ENCODE measurements at places on chromosomes 7 and 10.
A peak's percentile ranks its signal among the peaks of the same experiment; 100 is the strongest.

DNA sequence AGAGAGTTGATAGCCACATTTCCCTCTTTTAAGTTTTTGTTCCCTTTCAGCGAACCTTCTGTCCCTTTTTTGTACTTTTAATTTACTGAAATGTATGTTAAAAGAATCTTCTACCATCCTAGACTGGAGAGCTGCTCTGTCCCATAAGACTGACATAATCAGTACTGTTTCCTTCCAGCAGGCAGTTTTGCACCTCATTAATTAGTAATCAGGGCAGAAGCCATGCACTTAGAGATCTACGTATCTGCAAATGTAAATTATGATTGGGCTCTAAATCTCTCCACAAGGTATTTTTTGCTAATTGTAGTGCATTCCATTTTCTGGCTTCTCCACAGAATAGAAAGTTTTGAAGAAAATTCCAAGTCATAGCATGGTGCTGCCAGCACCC lies 232.1 kb downstream of the CELF2 start:
- no peak overlapping the region for H3K27ac ChIP-seq
- no peak overlapping the region for H3K4me3 ChIP-seq
- no peaks in the 10 kb centered on the region for H3K36me3 ChIP-seq
- no peak for DNase-seq
- H3K4me1 ChIP-seq, result no peaks in the 10 kb centered on the region

- H3K36me3 ChIP-seq, result no peaks in the 10 kb centered on the region
- H3K27ac ChIP-seq, result peak overlapping the region; percentile 60
- H3K4me1 ChIP-seq, result peaks cover 15% of the 10 kb centered on the region
- no peak for DNase-seq
- peak overlapping the region; percentile 20 for H3K4me3 ChIP-seq
Measured at GRCh38 chr7:135710417-135711138, 17.4 kb downstream of the SLC13A4 start.

DNA sequence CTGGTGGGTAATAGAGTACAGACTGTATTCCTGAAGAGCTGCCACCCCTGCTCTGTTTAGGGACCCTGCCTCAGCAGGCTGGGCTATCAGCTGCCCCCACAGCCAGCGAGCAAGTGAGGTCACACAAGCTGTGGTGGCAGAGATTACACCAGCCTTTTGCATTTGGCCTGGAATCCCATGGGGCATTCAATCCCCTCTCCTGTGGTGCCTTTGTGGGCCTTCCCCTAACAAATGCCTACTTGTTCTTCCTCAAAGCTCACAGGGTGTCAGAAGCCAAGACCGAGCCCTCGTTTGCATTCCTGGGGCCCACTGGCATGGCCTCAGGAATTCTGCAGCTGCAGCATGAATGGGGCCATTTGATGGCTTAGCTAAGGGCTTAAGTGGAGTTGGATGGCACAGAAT lies 212.7 kb upstream of the PHYHIPL start:
- no peak overlapping the region for H3K4me3 ChIP-seq
- peaks cover 8% of the 10 kb centered on the region for H3K4me1 ChIP-seq
- H3K27me3 ChIP-seq, result no peaks in the 10 kb centered on the region
- H3K36me3 ChIP-seq, result no peaks in the 10 kb centered on the region
- H3K27ac ChIP-seq, result no peak overlapping the region

DNA sequence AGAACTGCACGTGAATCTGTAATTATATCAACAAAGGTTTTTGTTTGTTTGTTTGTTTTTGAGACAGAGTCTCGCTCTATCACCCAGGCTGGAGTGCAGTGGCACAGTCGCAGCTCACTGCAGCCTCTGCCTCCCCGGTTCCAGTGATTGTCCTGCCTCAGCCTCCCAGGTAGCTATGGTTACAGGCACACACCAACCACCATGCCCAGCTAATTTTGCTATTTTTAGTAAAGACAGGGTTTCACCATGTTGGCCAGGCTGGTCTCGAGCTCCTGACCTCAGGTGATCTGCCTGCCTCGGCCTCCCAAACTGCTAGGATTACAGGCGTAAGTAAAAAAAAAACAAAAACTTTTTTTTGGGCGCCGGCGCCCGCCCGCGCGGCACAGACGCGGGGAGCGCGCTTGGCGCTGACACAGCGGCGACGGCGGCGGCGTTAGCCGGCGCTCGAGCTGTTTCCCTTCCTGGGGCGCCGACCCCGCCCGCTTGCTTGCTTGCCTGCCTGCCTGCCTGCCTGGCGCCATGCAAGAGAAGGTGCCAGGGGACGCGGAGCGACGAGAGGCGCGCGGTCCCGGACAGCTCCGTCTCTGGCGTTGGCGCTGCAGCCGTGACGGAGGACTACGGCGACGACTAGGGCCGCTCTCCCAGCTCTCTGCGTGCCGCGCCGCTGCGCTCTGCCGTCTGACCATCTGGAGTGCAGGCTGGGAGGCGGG lies 171.4 kb upstream of the NUPR2 start:
- no peaks in the 10 kb centered on the region for H3K36me3 ChIP-seq
- peak overlapping the region; percentile 72 for H3K27ac ChIP-seq
- H3K27me3 ChIP-seq, result no peaks in the 10 kb centered on the region
- DNase-seq, result peak; percentile 7

GRCh38 chr10:127992376-127992775 lies 85.5 kb downstream of the PTPRE start:
- H3K4me3 ChIP-seq, result no peak overlapping the region
- H3K27me3 ChIP-seq, result no peaks in the 10 kb centered on the region
- no peak for DNase-seq

DNA sequence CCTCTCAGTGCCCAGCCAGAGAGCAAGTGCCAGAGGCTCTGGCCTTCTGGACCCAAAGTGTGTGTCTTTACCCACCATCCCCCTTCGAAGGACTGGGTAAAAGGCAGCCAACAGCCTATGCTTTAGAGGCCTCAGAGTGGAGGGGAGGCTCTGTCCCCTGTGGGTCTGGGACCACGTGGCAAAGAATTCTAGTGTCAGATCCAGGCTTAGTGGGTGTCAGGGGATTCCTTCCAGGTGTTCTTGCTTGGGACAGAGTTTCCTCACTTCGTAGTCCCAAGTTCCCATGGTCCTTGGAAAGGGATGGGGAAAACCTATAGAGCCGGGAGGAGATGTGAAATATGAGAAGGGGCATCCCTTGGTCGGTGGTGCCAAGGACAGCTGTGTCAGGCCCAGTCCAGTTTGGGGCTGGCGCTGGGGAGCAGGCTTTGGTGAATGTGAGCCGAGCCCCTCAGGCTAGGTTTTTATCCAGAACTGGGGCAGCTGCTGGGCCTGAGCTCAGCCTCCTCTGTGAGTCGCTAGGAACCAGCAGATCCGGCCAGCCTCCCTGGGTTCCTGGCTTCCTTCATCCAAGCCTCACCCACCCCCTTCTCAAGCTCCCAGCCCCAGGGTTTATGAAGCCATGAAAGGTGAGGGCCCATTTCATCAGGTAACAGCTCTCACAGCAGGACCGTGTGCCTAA lies 71.2 kb downstream of the C10orf105 start:
- H3K27me3 ChIP-seq, result no peaks in the 10 kb centered on the region
- H3K27ac ChIP-seq, result no peak overlapping the region
- H3K36me3 ChIP-seq, result no peaks in the 10 kb centered on the region
- DNase-seq, result no peak

GRCh38 chr7:106679153-106679931 lies 18.4 kb upstream of the CCDC71L start:
- H3K4me3 ChIP-seq, result no peak overlapping the region
- no peaks in the 10 kb centered on the region for H3K36me3 ChIP-seq
- DNase-seq, result no peak
- H3K27me3 ChIP-seq, result no peaks in the 10 kb centered on the region
- H3K4me1 ChIP-seq, result peaks cover 8% of the 10 kb centered on the region

- H3K4me3 ChIP-seq, result no peak overlapping the region
- no peak overlapping the region for H3K27ac ChIP-seq
- H3K36me3 ChIP-seq, result no peaks in the 10 kb centered on the region
- no peak for DNase-seq
- H3K4me1 ChIP-seq, result no peaks in the 10 kb centered on the region
- H3K27me3 ChIP-seq, result no peaks in the 10 kb centered on the region
Measured at GRCh38 chr7:41306486-41306885, 396.4 kb downstream of the INHBA start.

DNA sequence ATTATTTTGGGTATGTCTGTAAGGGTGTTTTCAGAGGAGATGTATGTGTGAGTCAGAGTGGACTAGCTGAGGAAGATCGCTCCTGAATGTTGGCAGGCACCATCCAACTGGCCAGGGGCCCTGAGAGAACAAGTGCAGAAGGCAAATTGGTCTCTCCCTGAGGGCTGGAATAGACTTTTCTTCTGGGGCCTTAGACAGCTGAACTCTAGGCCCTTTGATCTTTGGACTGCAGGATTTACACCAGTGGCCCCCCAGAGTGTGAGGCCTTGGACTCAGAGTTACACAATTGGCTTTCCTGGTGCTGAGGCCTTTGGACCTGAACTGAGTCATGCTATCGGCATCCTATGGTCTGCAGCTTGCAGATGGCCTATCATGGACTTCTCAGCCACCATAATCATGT lies 217.2 kb downstream of the REEP3 start:
- no peak overlapping the region for H3K4me3 ChIP-seq
- H3K36me3 ChIP-seq, result no peaks in the 10 kb centered on the region

GRCh38 chr7:141999058-141999623 lies 3.5 kb downstream of the MGAM start:
- H3K27ac ChIP-seq, result no peak overlapping the region
- DNase-seq, result no peak
- no peaks in the 10 kb centered on the region for H3K27me3 ChIP-seq
- H3K4me1 ChIP-seq, result no peaks in the 10 kb centered on the region
- H3K4me3 ChIP-seq, result no peak overlapping the region

DNA sequence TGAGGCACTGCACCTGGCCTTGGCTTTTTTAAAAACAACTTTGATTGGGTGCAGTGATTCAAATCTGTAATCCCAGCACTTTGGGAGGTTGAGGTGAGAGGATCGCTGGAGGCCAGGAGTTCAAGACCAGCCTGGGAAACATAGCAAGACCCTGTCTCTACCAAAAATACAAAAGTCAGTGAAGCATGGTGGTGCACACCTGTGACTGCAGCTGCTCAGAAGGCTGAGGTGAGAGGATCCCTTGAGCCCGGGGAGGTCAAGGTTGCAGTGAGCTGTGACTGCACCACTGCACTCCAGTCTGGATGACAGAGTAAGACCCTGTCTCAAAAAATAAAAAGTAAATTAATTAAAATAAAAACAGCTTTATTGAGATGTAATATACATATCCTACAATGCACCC lies 84.9 kb downstream of the NPTX2 start:
- H3K27me3 ChIP-seq, result no peaks in the 10 kb centered on the region
- H3K36me3 ChIP-seq, result no peaks in the 10 kb centered on the region
- no peak overlapping the region for H3K27ac ChIP-seq
- no peaks in the 10 kb centered on the region for H3K4me1 ChIP-seq
- H3K4me3 ChIP-seq, result no peak overlapping the region

DNA sequence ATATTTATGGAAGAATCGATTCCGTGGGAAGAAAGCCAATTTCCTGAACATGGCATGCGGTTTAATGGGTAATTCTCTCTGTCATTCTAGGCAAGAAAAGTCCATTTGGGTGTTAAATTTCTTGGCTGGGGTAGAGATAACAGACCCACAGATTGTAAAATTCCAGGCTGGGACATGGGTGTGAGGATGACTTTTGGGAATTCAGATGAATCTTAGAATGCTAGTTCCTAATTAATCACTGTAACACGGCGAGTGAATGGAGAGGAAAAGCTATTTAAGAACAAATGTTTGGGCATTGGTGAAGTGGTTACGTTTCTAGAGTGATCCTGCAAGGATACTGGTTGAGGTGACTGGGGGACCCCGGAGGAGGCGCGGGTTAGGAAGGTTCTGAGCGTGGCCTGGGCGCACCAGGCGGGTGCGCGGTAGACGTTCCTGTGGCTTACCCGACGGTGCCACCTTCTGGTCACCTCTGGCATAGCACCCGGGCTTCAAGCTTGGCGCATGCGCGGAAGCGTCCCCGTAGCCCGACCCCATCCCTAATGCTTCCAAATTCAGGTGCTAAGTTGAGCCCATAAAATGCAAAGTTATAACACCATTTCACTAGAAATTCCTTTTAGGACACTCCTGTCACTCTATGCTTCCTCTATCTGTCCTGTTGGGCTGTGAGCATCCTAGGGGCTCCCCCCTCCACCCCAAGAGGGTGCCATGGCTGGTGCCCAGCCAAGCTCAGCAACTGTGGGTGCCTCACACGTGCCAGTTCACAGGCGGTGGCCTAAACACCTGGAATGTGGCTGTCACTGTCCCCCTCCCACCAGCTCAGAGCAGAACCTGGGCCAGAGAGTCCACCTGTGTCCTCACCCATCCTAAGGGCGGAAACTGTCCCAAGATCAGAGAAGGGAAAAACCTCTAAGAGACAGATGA lies 104.4 kb downstream of the PTPRE start:
- peak overlapping the region; percentile 13 for H3K4me3 ChIP-seq
- H3K27me3 ChIP-seq, result no peaks in the 10 kb centered on the region
- H3K36me3 ChIP-seq, result no peaks in the 10 kb centered on the region
- H3K4me1 ChIP-seq, result peaks cover 3% of the 10 kb centered on the region

DNA sequence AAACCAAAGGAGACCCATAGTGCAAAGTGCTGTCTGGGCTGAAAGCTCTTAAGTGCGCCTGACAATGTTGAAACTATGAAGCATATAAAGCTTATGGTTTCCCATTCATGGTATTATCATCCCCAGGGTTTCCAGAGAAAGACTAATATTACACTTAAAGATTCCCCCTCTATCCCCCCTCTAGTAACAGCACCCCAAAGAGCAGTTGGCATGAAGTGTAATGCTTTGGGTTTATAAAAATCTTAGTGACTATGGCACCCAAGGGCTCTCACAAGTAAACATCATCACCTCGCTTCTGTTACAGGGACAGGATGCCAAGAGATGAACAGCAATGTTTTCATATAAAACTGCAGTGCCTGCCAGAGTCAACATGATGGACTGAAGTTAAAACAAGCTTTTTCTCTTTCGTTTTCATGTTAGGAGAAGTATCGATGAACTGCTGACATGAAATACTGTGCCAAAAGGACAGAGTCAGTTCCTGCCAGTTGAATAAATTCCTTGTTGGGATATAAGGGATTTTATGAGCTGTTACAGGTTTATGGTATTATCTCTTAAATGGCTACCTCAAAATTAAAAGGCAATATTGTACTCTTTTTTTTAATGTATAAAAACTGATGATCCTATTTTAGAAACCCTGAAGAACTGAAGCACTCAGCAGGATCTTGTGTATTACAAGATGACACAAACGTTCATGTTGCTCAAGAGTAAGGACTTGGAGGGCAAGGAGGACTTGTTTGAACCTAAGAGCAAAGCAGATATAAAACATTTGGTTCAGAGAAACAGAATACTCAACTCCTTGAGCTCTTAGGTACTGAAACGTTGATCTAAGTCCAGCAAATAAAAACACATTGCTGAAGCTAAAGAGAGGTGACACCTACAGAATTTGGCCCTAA lies 203.7 kb upstream of the IMMP2L start:
- peaks cover 16% of the 10 kb centered on the region for H3K4me1 ChIP-seq
- no peak overlapping the region for H3K4me3 ChIP-seq
- DNase-seq, result no peak
- no peaks in the 10 kb centered on the region for H3K27me3 ChIP-seq

- no peaks in the 10 kb centered on the region for H3K36me3 ChIP-seq
- no peaks in the 10 kb centered on the region for H3K27me3 ChIP-seq
- H3K4me1 ChIP-seq, result no peaks in the 10 kb centered on the region
- no peak overlapping the region for H3K27ac ChIP-seq
Measured at GRCh38 chr7:158472596-158472995, 115.0 kb downstream of the PTPRN2 start.

GRCh38 chr7:111560773-111561653 lies 1.3 kb downstream of the IMMP2L start:
- peak overlapping the region; percentile 79 for H3K27ac ChIP-seq

- H3K27me3 ChIP-seq, result no peaks in the 10 kb centered on the region
- no peaks in the 10 kb centered on the region for H3K4me1 ChIP-seq
- no peak for DNase-seq
- H3K27ac ChIP-seq, result no peak within 1 kb of the TSS
- H3K4me3 ChIP-seq, result peak within 1 kb of the TSS; percentile 68
Measured at GRCh38 chr7:150685219-150686029, at the start of gene GIMAP2. Gene GIMAP2 (plus strand): TSS chr7:150685706. CDS start chr7:150687060, 1,354 bp downstream.

- no peaks in the 10 kb centered on the region for H3K27me3 ChIP-seq
- H3K27ac ChIP-seq, result no peak overlapping the region
- DNase-seq, result no peak
- H3K36me3 ChIP-seq, result no peaks in the 10 kb centered on the region
- no peak overlapping the region for H3K4me3 ChIP-seq
Measured at GRCh38 chr10:131641898-131642297, 258.9 kb upstream of the PPP2R2D start.
